ENCODE measurements at places on chromosomes 2 and 18. TPM values are rescaled to one million over a fixed set of nuclear protein-coding genes. Genes with fewer than 3 reads are reported as not detected.
A peak's percentile ranks its signal among the peaks of the same experiment; 100 is the strongest.

- no peak for DNase-seq
Observed at GRCh38 chr2:180519276-180519675, 461.1 kb upstream of the UBE2E3 start.

GRCh38 chr2:101809698-101810097 is 112.2 kb downstream of the MAP4K4 start:
- DNase-seq = no peak

GRCh38 chr2:207867056-207867455 is 97.3 kb upstream of the FZD5 start:
- no peak for DNase-seq

GRCh38 chr2:127193164-127193966 is 26.7 kb downstream of the CYP27C1 start:
- peak; percentile 71 for DNase-seq

- DNase-seq = peak; percentile 64
Observed at GRCh38 chr2:166539340-166540162, 45.5 kb upstream of the SCN7A start.

GRCh38 chr18:47175898-47176575 is at the start of gene IER3IP1:
TSS of gene IER3IP1 (minus strand) at chr18:47176364. CDS start at chr18:47176277, 87 bp downstream.
- peak; percentile 78 for DNase-seq

CTLA4 gene
- polyA plus RNA-seq = 0.34 TPM

NCKAP1 gene
- polyA plus RNA-seq = 114 TPM

CCDC178 gene
- polyA plus RNA-seq = 2.9 TPM
